Renal cortical epithelial cell (primary cell): ENCODE measurements at places on chromosomes 16 and 17.

DNA sequence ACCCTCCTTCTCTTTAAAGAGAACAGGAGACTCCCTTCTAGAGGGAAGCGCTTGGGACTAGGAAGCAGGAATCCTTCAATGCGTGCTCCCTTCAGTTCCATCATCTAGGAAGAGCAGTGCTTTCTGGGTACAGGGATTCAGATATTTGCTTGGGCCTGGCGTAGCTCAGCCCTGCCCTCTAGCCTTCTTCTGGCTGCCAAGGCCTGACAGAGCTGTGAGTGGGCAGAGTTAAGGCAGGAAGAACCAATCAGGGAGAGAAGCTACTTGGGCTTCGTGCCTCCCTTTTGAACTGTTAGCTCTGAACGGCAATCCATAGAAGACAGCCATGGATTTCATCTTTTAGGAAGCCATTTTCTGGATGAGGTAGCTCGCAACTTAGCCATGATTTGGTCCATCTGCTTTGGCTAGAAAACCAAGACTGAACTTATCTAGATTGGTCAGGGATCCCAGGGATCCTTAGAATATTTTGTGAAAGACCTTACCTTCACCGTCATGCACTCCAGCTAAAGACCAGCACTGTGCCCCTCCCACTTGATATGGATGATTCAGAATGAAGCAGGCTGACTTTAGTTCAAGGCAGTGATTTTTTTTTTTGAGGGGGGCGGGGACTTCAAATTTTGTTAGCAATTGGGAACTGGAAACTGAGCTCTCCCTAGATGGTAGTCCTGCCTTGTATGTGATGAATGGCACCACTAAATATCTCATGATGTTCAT, 2.5 kb upstream of the CORO6 start:
- no peak for DNase-seq

- DNase-seq: peak; percentile 87
Observed at GRCh38 chr17:57459286-57459915, 203.1 kb downstream of the MSI2 start.

- DNase-seq: peak; percentile 73
Observed at GRCh38 chr16:84357191-84357651, 11.1 kb upstream of the ATP2C2 start.

DNA sequence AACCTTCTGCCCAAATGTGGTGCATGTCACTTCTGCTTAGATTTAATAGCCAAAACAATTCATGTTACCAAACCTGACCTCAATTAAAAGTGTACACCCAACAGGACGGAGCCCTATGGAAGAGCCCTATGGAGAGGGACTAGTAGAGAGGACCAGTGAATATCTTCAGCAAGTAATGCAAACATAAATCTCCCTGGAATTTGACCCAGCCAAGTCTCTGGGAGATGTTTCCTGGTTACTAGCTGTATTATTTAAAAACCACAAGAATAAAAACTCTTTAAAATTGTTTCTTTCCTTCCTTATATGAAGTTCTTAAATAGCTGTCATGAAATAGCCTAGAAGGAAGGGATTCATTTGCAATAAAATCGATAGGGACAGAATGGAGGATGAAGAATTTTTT, 255.8 kb downstream of the CDH11 start:
- no peak for DNase-seq

DNA sequence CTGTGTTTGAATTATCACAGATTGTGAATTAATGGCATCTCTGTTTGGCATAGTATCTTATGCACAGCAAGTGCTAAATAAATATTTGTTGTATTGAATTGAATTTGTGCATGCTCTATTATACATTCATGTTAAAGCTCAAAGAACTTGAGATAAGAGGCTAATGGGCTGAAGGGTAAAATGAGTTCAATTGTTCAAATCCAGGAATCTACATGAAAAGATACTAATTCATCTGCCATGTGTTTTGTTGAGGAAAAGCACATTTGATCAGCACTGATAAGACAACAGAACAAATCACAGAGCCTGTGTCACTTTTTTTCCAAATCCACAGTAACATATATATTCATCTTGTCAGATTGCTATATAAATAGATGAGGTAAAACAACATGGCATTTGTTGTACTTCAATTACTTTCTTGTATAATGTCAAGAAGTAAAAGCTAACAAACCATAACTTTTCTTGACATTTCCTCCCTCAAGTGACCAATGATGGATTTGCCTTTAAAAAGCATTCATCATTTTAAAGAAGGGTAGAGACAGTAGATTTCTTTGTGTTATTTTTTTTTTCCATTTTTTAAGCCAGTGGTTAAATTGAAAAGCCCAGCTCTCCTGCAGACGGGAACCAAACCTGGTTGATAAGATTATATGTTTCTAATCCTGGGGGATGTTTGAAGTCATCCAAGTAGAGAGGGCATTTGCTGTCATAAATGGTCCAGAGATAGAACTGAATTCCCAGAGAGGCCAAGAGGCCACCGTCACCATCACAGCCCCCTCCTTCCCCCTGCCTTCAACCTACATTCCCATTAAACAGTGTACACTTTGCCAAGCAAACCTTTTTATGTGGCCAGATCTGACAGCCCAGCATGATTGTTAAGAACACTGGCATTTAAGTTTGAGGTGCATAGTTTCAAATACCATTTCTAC, 123.0 kb downstream of the CHD9NB start:
- no peak for DNase-seq

GRCh38 chr16:58264961-58265479, 29.8 kb downstream of the PRSS54 start:
- DNase-seq: peak; percentile 95

DNA sequence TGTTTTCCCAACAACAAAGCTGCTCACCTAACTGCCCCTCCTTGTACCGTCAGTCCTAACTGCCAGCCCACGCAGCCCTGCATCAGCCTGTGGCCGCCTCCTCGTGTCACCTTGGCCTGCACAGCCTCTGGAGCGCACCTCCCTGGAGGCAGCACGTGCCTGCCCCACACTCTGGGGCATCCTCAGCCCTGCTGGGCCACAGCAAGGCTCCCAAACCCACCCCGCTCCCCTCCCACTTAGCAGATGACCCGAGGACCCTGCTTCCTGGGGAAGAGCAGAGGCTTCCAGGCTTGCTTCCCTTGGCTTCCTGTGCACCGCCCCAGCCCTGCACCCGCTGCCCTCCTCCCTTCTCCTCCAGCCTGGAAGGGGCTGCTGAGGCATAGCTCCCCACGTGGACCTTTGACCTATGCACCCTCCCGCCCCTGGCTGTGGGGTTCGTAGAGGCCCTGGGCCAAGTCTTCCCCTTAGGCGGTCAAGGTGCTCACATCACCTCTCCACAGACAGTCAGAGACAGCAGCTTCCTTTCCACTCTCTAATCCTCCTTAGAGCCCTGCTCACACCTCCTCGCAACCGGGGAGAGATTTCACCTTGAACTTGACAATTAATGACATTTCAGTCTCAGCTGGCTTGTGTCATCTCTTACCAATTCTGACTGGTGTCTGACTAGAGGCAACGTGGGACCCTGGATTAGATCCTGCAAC, 115.0 kb downstream of the MGAT5B start:
- DNase-seq: no peak

DNA sequence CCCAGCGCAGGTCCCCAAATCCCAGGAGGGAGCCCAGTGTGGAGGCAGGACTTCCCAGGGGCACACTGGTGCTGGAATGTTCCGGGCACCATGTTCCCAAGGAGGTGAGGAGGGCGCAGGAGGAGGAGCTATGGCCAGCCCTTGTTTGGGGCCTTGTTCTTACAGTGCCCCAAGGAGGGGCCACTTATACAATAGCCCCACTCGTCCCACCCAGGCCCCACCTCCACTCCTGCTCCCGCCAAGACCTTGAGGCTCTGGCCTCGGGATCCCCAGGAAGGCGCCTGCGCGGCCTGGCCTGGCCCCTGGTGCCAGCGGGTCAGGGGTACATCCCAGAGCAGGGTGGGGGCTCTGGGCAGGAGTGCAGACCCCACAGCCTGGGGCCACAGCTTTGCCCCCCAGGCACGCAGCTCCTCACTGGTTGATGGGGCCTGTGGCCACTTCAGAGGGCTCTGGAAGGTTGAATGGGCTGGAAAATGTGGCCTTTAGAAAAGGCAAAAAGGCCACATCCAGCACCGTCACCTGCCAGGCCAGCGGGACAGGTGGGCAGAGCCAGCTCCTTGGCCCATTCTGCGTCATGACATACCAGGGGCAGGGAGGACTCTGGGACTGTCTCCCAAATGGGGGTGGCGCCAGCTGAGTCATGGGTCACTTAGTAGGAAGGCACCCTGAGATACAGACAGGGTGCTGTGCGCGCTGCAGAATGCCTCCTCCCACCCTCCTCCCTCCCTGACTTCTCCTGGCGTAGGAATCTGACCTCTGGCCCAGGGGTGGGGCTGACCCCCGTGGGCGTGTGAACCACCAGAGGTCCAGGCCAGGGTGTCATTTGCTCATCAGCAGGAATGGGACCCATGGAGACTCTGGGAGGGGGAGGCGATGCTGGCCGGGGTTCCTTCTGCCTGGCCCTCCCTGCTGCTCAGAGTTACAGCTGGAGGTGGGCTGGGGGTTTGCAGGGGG, 32.3 kb upstream of the PVALEF start:
- DNase-seq: no peak

- peak; percentile 25 for DNase-seq
Observed at GRCh38 chr17:49915670-49916069, 53.3 kb upstream of the DLX4 start.

DNA sequence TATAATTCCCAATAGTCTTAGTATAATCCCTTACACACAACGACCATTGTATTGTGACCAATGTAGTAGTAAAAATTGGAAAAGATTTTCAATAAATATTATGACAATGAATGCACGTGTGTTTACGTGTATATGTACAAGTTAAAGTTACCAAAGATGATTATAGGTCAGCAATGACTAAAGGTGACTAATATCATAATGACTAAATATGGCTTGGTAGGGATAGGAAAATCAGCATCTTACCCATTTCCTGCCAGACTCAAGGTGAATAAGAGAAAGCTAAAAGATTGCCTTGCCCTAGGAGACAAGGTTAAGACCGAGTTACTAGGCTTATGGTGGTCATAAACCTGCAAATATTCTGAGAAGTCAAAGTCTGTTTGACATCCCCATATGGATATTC, 34.4 kb downstream of the CPD start:
- no peak for DNase-seq

DNA sequence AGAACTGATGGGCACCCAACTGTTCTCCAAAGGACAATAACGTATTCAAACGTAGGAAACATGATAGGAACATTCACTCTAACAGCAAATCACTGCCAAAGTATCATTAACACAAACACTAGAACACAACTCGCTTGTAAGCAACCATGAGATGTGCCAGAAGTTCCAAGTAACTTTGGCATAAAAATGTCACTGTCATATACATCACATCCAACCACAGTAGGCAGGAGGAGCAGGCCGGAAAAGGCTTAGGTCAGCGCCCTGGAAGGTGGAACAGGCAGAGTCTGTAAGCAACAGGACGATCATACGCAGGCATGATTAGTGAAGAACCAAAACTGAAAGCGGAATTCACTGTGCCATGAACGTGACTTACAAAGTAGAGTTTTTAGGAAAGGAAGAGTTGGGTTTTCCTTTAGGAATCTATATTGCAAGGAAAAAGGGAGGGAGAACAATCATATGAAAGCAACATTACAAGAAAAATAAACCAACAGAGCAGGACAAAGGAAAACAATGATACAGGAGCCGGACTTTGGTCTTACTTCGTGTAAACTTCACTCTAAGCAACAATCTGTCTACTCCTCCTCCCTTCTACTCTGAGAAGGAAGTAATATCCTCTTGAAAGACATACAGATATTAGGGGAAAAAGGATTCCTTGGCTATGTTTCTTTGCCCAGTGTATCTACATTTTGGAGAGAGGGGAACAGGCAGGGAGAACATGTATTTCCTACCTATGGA, 52.3 kb downstream of the YWHAE start:
- DNase-seq: peak; percentile 44

- DNase-seq: no peak
Observed at GRCh38 chr17:32019228-32019627, 12.0 kb downstream of the LRRC37B start.

DNA sequence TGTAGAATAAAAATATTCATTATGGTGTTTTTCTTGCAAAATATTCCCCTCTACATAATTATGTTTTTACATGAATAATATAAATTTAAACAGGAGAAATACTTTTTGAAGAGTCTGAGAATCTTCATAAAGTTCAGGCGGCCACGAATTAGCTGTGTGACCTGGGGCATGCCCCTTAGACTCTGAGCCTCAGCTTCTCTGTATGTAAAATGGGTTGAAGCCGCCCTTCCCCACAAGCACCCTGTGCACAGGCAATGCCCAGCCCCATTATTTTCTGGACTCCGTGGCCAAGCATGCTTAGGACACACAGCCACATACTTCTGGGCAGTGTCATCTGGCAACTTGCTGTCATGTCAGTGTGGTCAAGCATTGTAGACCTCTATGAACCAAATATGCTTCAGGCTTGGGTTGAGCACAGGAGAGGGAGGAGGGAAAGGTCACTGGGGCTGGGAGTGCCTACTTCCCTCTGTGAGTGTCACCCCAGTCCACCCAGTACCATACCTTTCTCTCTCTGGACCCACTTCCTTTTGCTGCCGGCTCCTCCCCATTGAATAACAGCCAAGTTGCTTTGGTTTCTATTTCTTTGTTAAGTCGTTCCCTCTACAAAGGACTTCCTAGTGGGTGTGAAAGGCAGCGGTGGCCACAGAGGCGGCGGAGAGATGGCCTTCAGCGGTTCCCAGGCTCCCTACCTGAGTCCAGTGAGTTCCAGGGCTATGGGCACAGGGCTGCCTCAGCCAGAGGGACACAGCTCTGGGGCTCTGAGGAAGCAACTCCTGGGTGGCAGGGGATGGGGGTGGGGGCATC, at the start of gene LGALS9:
Gene LGALS9, plus strand, starts transcription at position 582 of the 804 bp plus-strand sequence. Its CDS starts 78 bp downstream, at position 660.
- peak; percentile 35 for DNase-seq

DNA sequence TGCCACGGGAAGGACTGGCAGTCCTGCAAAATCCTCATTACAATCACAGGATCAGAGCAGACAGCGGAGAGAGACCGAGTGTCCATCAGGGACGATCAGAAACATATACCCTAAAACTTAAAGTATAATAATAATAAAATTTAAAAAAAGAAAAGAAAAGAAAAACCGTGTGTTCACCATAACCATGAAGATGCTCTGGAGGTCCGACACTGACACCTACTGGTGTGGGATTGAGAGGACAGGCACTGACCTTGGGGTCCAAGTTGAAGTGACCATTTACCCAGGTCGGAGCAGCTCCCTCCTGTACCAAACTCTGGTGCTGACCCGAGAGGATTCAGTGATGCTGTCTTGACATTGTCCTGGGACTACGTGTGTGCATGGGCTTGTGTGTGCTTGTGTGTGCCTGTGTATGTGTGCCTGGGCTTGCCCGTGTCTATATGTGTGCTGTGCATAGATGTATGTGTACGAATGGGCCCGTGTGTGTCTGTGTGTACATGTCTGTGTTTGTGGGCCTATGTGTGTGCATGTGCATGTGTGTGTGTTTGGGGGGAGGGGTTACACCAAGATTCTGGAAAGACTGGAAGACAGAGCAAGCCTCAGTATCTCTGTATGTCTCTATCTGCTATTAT, 10.0 kb upstream of the CD300LD start:
- DNase-seq: peak; percentile 22
